ENCODE measurements at places on chromosomes 11 and 22.

DNA sequence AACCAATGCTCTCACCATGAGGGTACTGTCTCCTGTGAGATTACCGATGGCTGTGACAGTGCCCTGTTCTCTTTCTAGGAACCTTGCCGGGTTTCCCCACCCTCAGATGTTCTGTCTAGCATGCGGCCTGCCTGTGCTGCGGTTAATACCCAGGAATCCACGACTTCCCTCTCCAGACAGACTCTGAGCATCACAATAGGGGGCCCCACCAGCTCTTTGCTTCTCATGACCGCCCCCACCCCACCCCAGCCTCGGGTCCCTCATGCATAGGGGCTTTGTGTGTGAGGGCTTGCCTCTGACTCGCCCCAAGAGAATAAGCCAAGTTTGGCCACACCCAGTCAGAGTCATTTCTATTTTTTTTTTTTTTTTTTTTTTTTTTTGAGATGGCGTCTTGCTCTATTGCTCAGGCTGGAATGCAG, 10.3 kb downstream of the PARVG start:
- peak; percentile 57 for DNase-seq

DNA sequence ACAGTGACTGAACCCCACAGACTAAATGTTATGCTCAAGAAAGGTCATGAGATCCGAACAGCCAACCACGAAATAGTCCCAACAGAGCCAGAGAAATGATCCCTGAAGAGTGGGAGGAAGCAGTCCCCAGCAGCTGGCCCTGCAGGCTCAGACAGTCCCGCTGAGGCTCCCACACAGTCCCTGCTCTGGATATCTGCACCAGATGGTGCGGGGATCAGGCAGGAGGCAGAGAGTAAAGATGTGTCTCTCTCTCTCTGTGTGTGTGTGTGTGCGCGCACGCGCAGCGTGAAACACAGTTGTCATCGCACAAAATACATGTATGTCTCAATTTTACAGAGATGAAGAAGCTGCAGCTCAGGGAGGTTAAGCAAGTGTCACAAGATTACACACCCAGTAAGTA, 27.9 kb downstream of the GUCY1A2 start:
- no peak for DNase-seq

GRCh38 chr22:28600546-28601143, 79.0 kb downstream of the TTC28 start:
- peak; percentile 64 for DNase-seq

GRCh38 chr11:8971924-8972316, 7.7 kb upstream of the TMEM9B start:
- no peak for DNase-seq

DNA sequence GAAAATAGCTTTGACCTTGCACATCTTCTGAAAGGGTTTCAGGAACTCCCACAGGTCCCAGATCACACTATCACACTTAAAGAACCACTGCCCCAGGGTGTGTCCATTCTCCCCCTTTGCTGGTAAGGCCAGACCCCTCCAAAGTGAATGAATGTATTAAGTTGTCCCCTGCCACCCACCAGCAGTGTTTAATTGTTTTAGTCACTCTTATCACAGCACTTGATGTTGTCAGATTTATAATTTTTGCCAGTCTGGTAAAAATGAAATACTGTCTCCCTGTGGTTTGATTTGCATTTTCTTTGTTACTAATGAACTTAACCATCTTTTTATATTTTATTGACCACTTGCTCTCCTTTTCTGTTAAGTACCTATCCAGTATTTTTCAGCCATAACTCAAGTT, 89.6 kb upstream of the RAB1B start:
- peak; percentile 18 for DNase-seq

- no peak for DNase-seq
These were observed 11.8 kb upstream of the SWAP70 start for GRCh38 chr11:9651899-9652748.

- DNase-seq = no peak
These were observed 102.6 kb upstream of the RASSF10 start for GRCh38 chr11:12906501-12906900.

- peak; percentile 79 for DNase-seq
These were observed 192.6 kb upstream of the E2F8 start for GRCh38 chr11:19433367-19433766.

GRCh38 chr11:75341612-75342011, 9.8 kb downstream of the ARRB1 start:
- DNase-seq = no peak

- DNase-seq = no peak
These were observed 1.3 kb upstream of the BTBD18 start for GRCh38 chr11:57752954-57753353.

- no peak for DNase-seq
These were observed 1.2 kb downstream of the GUCY1A2 start for GRCh38 chr11:107017104-107017432.

DNA sequence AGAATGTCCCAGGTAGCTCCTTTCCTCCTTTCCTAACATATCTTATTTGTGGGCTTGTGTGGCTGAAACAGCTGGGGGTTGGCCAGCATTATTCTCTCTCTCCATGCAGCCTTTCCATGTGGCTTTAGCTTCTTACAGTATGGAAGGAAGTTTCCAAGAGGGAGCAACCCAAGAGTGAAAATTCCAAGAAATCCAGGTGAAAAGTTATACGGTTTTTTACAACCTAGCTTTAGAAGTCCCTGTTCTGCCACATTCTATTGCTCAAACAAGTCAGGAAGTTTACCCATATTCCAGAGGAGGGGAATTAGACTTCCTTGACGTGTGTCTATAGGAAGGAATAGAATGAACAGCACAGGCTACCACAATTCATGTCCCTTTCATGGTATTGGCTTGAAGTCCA, 10.0 kb upstream of the SWAP70 start:
- DNase-seq = no peak

GRCh38 chr11:119530509-119530908, 107.5 kb upstream of the THY1 start:
- DNase-seq = no peak

GRCh38 chr11:4932751-4933150, 8.6 kb upstream of the OR51G1 start:
- no peak for DNase-seq

DNA sequence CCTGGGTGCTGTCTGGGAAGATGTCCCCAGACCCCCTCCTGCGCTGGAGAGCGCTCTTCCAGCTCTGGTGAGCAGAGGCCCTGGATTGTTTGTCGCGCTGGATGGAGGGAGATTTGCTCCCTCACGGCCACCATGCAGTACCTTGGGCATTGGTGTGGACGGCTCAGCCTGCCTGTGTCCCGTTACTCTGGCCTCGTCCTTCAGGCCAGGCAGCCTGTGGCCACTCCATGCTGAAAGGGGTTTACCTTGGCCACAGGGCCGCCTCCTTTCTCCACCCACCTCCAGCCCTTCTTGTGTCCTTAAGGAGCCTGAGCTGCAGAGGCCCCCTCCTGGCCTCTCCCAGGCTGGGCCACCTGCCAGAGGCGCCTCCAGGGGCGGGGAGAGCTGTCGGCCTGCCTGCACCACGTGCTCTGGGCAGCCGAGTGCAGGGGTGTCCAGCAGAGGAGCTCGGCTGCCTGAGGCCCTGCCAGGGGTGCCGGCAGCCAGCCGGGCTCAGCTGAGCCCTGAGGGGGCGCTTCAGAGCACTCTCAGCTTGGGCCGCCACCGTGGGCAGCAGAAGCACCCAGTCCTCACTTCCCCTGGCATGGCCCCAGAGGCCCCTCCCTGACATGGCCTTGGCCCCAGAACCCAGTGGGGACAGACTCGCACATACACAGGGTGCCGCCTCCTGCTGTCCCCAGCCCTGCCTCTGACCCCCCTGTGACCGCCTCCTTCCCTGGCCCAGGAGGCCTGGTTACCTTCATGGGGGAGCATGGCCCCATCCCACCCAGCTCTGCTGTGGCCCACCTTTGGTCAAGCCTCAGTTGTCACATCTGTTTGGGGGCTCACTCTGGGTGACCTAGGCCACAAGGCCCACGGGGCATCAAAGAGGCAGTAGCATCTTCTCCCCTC, 3.4 kb downstream of the CCND1 start:
- no peak for DNase-seq

DNA sequence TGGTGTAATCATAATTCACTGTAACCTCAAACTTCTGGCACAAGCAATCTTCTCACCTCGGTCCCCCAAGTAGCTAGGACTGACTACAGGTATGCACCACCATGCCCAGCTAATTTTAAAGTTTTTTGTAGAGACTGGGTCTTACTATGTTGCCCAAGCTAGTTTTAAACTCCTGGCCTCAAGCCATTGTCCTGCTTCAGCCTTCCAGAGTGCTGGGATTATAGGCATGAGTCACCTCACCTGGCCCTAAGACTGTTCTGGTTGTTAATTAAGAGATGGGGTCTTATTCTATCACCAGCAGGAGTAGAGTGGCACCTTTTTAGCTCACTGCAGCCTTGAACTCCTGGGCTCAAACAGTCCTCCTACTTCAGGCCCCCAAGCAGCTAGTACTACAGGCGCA, 52.0 kb upstream of the DEPDC7 start:
- no peak for DNase-seq

- no peak for DNase-seq
These were observed 9.6 kb upstream of the CABP2 start for GRCh38 chr11:67532889-67533288.

DNA sequence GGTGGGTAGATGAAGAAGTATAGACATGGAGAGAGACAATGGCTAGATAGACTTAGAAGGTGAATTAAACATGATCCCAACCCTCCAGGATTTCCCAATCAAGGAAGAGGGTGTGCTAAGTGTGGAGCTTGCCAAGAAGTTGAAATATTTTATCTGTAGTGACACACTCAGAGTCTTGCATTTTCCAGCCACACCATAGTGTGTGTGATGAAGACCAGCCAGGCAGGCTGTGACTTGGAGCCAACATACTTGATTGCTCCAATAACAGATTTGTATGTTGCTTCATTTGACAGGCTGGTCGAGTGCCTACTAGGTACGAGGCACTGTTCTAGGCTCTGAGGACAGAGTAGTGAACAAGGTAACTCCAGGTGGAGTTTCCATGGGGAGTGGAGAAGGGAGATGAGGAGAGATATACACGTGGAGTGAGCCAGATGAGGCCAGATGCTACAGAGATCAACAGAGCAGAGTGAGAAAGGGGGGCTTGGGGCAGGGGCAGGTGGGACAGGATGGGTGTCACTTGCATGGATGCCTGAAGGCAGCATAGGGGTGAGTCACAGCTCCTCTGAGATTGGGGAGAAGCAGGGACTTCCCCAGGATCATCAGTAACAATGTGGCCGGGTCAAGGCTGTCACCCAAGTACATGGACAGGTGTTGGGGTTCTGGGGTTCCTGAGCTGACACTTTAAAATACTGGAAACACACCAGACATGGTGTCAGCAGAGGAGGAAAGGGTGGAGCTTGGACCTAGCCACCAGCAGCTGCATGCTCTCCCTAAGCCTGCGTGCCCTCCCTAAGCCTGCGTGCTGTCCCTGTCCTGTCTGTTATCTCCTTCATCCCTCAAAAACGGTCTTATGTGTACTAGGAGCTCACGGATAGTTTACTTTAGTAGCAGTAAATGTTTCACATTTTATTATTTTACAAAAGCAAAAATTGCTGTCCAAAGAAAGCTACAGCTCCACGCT, 23.6 kb downstream of the PDGFB start:
- DNase-seq = no peak

DNA sequence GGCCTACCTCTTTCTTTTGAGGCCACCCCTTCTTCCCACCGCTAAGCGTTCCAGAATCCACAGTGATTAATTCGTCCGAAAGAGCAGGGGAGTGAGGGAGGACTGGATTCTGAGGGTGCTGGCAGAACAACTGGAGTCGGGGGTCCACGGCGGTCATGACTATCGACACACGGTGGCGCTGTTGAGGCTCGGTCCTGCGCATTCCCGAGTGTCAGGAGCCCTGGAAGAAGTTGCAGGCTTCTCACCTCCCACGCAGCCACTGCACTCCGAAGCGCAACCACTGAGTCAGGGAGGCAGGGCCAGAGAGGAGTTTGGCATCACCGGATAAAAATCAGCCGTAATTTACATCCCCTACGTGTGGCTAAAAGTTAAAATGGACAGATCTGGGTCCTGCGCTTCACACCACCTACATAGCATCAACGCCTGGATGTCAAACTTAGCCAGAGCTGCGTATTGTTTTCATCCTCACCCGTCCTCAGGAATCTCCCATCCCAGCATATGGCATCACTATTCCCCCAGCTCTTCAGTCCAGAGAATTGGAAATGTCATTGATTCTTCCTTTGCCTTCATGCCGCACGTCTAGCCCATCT, 10.7 kb upstream of the CTSF start:
- peak; percentile 65 for DNase-seq

DNA sequence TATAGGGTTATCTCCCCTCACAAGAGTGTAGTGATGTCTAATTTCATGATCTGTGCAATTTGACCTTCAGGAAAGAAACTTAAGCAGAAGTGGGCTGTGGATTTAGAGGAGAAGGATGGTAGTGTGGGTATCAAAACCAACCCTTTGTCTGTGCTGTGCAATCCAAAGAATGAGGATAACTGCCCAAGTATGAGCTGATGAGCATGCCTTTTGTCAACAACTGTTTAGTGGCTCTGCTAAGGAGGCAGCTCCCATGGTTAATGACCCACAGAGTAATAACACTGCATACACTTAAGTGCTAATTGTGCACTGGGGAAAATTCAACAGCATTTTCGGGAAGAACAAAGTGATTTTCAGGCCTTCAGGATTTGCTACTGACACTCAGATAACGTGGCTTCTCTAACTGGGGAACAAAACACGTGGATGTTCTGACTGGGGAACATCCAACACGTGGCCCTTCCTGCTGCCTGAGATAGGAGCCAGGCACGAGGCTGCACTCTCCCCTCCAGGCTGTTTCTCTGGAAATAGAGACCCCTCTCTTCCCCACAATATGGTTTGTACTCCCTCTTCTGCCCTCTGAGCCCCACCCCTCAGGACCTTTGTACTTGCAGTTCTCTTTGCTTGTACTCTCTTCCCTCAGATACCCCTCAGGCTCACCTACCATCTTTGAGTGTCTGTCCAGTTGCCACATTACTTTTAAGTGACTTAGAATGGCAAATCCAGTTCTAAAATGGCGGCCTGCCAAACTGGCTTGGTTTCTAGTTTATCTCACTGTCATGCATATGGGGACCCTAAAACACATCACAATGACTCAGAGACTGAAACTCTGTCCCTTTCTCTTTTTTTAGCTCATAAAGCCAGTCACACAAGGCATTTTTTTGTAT, 234.9 kb upstream of the POU2AF2 start:
- DNase-seq = no peak

DNA sequence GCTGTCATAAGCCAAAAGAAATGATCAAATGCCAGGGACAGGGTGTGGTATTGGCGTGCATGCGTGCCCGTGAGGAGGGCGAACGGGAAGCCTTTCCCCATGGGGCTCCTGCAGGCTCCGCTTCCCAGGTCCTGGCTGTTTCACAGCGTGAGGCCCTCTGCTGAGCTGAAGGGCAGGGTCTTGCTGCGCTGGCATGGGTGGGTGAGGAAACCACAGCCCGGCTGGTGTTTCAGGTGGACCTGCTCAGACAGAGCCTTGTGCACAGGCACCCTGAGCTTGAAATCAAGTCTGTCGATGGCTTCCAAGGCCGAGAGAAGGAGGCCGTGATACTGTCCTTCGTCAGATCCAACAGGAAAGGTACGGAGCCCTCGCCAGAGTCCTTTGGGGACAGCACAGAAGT, 31.4 kb downstream of the IGHMBP2 start:
- DNase-seq = no peak

GRCh38 chr22:23801238-23801821, 14.6 kb downstream of the SMARCB1 start:
- no peak for DNase-seq

Data from GM12865 (cell line).